ENCODE measurements at places on chromosomes 12 and 14.

DNA sequence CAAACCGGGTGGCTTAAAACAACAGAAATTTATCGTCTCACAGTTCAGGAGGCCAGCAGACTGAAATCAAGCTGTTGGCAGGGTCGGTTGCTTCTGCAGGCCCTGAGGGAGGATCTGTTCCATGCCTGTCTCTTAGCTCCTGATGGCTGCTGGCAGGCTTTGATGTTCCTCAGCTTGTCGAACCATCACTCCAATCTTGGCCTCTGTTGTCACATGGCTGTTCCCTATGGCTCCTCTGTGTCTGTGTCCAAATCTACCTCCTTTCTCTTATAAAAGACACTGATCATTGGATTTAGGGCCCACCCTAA lies 14.0 kb downstream of the NFATC4 start:
- DNase-seq = no peak

DNA sequence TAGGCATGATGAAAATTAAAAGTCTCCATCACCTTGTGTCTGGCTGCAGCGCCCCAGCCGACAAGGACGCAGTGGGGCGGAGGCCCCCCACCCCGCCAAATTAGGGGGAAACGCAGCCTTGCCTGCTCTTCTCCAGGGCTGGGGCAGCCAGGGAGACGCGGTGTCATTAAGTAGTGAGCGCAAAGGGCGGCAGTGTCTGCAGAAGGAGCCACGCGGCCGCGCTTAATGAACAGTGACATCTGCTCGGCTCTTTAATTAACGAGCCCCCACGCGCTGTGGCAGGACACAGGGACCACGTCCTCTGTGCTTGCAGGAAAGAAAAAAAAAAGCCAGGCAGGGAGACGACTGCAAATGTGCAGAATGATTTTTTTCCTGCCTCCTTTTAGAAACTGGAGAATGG lies 93.4 kb upstream of the NCOR2 start:
- DNase-seq = no peak

DNA sequence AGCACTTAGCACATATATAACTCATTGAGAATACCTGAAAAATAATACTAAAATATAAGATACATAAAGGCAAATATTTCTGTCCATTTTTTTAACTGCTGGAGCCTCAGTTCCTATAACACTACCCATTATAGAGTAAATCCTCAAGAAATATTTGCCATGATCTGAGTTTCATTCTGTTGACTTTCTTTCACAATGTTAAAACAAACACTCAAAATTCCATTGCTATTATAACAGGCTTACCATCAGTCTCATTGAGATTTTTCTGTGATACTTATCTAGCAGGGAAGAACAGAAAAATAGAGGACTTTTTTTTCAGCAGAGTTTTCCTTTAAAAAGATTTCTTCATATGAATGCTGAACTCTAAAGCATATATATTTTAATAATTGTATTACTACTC lies 24.5 kb downstream of the LMO3 start:
- no peak for DNase-seq

DNA sequence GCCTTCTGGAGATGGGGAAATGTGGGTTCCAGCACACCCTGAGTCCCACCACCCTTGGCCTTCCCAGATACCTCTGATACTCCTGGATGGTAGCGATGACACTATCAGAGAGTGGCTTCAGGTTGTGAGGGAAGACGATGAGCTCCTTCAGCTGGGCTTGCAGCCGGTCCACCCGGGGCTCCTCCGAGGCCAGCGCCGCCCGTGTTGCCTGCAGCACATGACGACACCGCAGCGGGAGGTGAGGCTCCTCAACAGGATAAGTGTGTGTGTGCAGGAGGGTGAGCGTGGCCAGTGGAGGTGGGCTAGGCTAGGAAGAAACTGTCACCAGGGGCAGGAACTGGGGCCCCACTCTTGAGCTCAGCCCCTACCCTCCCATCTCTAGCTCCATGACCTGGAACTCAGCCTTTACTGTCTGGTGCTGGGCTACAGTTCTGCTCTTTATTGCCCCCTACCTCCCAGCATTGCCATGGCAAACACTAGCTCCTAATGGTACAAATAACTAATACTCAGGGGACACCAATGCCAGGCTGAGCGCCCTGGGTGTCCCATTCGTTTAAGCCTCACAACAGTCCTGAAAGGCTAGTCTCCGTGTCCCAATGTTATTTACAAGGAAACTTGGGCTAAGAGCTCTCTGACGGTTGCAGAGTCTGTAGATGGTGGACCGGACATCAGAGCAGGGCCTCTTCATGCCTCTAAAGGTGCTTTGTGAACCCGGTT lies 64.1 kb downstream of the SYNE3 start:
- no peak for DNase-seq

- DNase-seq = no peak
Measured at GRCh38 chr14:77310026-77310425, 10.7 kb downstream of the POMT2 start.

- DNase-seq = no peak
Measured at GRCh38 chr14:55028066-55028465, 1.0 kb downstream of the SOCS4 start.

DNA sequence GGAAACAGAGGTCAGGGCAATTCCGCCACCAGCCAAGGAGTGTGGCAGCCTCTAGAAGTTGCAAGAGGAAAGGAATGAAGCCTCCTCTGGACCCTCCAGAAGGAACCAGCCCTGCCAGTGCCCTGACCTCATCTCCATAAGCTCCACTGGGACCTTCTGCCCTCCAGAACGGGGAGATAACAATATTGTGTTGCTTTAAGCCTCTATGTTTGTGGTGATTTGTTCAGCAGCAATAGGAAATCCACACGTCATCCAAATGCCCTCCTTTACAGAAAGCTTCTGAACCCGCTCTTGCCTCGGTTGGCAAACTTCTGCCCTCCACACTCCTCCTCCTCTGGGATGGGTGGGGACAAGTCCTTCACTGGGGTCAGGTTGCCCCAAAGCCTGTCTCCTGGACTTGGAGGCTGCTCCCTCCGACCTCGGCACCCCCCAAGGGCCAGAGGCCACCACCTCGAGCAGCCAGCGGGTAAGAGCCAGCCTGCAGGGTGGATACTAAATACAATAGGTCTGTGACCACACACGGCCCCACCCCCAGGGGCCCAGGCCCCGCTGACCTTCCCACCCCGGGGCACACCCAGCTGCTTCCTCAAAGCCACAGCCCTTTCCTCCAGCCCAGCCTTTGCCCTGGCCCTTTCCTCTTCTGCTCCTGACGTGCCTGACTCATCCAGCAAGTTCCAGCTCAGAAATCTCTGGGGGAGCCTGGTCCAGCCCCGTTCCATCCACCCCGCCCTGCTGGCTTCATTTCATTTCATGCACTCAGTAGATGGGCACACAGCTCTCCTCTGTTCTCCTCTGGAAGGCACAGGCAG lies 58.7 kb upstream of the NCOR2 start:
- DNase-seq = peak; percentile 87

- no peak for DNase-seq
Measured at GRCh38 chr12:47216150-47216677, 136.5 kb upstream of the AMIGO2 start.

DNA sequence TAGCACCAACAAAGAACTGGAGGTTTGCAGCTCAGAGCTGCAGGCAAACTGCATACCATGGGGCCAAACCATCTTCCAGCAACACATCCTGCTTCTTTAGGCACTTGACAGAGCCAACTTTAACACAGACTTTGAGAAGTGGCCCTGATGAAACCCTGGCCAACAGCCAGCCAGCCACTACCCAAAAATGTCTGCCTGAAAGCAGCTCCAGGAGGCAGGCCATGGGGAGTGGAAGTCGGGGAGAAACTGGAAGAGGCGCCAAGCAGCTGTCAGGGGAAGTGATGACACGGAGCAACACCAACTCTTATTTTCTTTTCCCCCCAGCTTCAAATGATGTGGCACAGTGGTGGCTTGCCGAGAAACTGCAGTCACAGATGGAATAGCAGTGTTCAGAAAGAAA lies 110.9 kb upstream of the PLXNC1 start:
- DNase-seq = no peak

DNA sequence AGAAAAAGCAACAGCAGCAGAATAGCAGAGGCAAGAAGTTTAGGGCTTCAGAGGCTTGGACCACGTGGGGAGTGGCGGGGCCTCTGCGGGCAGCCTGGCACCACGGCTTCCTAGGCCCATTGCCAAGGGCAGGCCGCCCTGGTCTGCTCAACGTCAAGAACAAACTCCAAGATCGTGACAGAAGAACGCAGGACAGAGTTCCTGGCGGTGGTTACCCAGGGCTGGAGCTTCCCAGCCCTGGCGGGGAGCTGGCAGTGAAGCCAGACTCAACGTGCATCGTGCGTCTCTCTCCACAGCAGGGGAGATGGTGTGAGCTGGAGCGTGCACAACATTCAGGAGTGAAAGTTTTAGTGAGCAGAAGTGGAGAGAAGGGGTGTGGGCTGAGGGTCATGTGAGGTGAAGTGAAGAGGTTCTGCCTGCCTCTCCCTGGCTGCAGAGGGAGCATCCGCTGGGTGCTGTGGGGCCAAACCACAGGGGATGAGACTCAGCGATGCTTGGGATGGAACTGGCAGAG lies 13.9 kb upstream of the CACNA2D4 start:
- no peak for DNase-seq

DNA sequence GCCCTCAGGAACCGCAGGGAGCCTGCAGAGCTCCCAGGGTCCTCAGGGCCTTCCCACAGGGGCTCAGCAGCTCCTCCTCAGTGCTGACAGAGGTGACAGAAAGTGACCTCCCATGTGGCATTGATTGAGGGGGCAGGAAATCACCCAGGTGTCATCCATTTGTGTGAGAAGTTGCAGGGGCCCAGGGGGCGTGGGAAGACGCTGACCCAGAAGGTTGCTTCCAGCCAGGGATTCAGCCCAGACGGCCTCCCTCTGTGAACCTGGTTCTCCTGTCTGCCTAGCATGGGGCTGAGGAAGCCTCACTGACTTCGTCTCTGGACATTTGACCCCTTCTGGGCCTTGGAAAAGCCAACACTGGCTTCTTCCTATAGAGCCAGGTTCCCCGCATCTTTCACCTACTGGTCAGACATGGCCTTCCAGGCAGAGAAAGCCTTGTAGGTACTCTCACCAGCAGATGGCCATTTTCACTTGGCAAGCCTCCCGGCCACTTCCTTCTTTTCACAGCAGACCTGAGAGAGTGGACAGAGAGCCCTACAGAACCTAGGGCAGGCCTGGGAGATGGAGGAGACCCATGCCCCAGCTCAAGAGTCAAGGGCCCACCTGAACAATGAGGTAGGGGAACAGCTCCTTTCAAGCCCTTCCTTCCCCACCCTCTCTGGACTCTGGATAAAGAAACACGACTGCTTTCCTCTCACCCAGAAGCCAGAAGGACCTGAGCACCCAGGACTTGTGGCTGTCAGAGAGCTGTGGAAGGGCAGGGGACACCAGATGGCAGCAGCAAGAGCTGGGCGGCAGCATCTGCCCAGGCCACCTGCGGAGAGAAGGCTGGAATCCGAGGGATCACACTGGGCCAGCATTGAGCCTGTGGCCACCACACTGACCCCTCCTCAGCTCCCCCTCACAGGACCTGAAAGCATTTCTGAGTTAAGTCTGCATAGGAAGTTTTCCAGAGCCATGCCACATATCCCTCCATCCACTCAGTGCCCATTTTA lies 377.8 kb downstream of the DPF3 start:
- DNase-seq = peak; percentile 65

DNA sequence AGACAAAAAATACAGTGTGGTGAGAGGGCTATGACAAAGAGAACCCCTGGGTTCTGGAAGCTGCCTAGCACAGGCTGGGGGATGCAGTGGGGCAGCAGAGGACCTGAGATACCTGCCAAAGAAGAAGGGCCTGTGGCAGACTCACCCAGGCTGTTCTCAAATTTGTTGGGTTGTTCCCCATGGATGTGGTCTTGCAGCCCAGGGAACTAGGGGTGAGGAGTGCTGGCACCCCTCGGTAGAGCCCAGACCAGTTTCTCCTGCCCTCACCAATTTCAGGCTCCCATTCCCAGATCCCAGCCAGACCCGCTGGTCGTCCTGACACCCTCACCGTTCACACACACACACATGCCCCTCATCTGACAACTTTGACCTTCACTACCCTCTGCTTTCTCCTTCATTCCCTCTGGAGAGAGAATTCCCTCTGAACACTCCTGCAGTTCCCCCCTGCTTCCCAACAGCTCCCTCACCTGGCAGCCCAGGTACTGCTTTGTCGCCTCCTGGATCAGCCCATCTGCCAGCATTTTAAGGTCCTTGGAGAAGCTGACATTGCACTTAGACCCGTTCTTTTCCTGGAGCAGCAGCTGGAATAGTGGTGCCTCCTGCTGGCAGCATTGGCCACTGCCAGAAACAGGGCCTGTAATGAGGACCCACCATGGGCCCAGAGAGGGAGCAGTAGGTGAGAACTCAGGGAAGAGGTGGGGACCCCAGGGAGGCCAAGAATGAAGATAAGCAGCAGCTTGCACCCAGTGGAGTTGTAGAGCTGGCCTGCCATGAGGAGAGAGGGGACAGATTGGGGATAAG lies 5.9 kb upstream of the GDF11 start:
- peak; percentile 72 for DNase-seq

GRCh38 chr12:121139286-121139685 lies 6.6 kb downstream of the P2RX7 start:
- DNase-seq = no peak

DNA sequence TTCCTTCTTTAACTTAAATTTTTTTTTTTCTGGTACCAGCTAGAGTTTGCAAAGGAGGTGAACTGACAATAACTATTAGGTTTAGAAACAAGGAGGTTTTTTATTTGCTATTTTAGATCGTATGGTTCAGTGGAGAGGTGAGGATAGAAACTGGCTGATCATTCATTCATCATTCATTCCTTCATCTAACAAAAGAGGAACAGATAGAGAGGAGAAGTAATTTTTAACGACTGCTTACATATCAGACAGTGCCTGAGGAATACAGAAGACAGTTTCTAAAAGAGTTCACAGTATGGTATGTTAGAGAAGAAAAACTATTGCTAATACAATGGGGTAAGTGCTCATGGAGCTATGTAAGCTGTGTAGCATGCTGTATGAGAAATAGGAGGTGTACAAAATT lies 111.1 kb downstream of the ERC1 start:
- no peak for DNase-seq

DNA sequence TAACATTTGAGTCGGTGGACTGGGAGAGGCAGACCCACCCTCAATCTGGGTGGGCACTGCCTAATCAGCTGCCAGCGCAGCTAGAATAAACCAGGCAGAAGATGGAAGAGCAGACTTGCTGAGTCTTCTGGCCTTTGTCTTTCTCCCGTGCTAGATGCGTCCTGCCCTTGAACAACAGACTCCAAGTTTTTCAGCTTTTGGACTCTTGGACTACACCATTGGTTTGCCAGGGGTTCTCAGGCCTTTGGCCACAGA lies 27.2 kb upstream of the DNM1L start:
- DNase-seq = no peak

GRCh38 chr12:15808652-15809051 lies 19.5 kb upstream of the EPS8 start:
- DNase-seq = no peak

Data from NCI-H226 (cell line).